ENCODE measurements at places on chromosomes 4 and X.

DNA sequence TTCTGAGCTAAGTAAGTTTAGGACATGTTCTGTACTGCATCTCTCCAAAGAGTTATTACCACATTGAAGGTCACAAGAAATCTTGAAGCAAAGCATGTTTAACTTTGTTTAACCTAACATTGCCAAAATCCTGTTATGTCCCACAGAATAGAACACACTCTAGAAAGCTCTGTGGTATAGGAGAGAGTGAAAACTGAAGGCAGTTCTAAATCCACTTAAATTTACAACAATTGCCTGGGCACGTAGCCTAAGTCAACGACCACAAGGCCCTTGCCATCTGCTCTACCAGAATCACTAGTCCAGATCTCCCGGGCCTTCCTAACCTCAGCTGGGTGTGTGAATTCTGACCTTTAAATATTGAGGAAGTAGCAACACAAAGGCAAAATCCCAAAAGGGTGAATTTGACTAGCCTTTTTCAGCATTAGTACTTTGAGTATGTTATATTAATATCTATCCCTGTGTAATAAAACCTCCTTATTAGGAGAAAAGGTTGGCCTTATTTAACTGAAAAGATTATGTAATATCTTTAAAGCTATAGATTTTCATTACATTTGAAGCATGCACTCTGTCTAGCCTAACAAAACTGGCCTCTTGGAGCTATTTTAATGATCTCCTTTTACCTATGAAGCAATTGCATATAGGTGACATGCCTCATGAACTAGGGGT is 4.5 kb upstream of the MAML3 start:
- no peak for DNase-seq

DNA sequence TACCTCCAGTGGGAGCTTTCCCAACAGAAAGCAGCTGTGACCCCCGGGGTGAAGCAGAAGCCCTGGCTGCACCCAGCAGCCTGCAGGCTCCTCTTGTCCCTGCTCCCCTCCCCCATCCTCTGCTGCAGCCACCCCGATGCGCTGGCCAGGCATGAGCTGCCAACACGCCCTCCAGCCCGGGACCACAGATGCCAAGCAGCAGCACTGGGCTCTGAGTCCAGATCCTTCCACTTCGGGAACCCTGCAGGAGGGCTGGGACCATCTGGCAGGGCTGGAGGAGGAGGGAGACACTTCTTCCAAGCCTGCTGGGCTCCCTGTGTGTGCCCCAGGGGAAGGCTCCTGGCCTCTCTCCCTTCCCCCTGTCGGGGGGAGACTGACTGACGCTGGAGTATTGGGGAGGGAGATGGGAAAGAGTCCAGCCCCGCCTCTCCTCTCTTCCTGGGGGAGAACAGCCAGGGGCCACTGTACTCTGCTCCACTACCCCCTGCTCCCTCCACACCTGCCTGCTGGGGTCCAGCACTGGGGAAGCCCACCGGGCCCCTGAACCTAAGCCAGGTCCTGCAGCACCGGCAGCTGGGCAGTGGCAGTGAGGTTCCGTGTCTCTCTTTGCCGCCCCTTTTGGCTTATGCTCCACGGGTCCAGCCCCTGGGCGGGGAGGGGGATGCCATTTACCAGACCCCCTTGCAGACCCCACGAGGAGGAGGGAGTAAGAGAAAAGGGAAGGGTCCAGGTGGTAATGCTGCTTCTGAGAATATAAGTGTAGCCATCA is 55.7 kb downstream of the PPP2R2C start:
- DNase-seq: no peak

DNA sequence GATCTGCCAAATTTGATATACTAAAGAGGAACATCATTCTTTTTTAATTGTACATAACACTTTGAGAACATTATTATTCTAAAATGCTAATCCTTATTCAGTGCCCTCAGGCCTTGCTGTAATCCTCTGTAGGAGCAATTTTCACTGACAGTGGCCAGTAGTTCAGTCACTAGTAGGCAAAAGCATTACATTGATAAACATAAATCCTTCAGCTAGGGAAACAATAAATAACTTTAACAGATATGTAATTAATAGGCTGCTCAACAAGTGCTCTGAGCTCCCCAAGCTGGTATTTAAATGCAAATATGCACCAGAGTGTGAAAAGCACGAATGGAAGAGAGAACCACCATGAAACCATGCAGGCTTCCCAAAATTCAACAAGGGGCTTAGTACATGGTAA is 77.7 kb upstream of the FAM47C start:
- no peak for DNase-seq

- DNase-seq: no peak
Measured at GRCh38 chr4:113618205-113618604, 143.3 kb downstream of the CAMK2D start.

DNA sequence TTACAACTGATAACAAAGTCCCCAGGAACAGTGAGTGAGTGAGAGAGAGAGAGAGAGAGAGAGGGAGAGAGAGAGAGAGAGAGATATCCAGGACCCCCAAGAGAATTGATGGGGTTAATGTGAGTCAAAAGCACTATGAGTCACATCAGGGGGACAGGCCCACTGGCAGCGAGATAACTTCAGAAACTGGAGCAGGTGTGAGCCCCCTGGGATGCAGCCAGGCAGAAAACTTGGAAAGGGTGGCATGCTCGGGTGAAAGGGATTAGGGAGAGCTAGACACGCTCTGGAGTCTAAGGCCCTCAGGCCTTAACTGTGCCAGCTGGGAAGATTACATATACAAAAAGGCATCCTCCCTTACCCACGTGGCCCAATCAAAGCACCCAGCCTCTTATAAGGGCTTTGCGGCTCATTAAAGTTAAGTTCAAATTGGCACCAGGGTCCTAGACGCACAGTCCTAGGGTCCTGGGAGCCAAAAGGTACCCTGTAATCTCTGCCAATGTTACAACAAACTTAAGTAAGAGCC is 841 bp downstream of the ACOT9 start:
- DNase-seq: no peak

- DNase-seq: no peak
Measured at GRCh38 chr4:61571761-61572559, 371.8 kb downstream of the ADGRL3 start.

DNA sequence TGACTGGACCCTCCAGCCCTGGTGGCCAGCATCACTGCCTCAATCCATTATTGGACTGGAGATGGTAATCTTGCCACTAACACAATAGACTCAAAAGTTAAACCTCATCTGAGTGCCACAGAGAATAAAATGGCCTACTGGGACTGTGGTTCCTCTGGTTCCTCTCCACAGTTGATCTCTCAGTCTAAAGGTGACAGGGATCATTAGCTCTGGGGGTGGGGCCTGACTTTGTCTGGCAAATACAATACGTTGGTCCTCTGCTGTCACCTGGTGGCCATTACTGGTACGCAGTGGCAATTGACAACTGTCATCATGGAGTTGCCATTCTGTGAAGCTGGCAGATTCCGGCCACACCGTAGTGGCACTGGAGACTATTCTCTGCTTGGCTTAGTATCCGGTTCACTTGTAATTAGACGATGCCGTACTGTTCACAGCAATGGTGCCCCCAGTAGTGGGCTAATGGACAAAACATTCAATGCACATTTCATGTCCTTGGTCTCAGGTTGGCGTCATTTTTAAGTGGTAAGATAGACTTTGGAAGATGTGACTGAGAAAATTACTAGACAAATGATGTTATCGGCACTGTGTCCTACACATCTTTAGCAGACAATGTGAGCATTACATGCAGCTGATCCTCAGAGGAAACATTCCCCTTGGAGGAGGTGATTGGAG is 6.7 kb downstream of the FGFBP2 start:
- peak; percentile 67 for DNase-seq

DNA sequence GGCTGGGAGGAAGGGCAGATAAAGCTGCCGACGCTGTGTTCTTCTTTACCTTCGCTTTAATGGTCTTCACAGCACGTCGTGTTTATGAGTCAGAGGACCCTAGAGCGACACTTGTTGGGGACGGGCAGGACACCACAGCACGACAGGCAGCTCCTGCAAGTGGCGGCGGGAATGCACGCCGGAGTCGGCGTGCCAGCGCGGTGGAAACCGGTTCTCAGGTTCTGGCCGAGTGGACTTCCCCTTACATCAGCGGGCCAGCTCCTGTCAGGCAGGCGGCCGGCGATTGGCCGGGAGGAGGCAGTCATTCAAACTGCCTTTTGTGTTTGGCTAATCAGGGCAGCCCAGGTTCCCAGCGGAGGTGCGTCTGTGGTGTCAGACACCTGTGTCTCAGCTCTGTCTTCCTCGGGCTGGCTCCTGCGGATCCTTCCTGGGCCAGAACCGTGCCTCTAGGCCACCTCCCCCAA is 150.9 kb downstream of the SHROOM3 start:
- DNase-seq: peak; percentile 11

- no peak for DNase-seq
Measured at GRCh38 chr4:109574931-109575804, 15.1 kb downstream of the MCUB start.

DNA sequence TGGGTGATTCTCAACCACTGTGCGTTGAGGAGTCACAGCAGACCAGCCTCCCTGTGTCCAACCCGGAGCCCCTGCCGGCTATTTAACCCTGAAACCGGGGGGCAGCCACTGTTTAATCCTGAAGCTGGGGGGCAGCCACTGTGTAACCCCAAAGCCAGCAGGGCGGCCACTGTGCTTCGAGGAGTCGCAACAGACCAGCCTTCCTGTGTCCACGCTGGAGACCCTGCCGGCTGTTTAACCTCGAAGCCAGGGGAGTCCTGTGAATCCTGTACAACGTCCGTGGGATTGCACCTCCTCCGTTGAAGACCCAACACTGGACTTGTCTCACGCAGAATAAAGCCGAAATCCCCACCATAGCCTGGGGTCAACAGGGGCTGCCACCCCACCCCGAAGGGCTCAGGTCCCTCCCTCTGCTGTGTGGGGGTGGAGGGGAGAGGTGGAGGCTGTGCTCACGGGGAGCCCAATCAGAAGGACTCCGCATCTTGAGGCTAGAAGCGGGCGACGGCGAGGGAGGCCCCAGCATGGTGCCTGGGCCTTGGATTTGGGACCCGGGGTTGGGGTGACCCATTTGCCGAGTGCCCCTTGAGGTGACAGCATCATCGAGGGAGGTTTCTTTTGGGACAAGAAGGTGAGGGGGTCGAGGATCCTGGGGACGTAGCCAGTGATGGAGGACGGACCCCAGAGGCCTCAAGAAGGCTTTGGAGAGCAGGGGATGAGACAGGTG is 94.9 kb downstream of the ADRA2C start:
- DNase-seq: no peak

DNA sequence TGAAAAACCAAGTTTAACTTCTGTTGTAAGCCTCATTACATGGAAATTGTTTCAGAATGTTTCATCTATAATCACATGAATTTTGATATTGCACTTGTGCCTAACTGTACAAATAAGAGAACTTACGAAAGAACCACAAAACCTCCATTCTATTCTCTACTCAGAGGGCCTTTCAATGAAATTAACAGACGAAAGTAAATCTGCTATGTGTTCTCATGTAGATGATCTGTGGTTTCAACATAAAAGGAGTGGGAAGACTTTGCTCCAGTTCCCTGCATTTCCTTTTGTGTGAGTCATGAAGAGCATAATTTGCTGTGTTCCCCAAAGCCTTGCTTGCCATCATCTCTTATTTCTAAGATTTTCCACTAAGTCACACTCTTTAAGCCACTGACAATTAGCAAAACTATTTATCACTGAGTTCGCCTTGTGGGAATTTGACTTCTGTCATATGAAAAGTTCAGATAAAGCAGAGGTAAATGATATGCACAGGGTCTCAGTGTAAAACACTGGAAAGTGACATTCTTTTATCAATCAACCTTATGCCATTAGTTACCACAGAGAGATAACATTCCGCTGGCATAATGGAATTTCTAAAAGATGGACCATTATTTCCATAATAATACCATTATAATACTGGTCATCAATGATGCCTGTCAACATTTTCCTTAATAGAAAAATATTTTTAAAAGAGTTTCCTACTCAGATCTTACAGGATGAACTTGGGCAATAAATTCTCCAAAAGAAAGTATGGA is 329.8 kb downstream of the NR3C2 start:
- no peak for DNase-seq

DNA sequence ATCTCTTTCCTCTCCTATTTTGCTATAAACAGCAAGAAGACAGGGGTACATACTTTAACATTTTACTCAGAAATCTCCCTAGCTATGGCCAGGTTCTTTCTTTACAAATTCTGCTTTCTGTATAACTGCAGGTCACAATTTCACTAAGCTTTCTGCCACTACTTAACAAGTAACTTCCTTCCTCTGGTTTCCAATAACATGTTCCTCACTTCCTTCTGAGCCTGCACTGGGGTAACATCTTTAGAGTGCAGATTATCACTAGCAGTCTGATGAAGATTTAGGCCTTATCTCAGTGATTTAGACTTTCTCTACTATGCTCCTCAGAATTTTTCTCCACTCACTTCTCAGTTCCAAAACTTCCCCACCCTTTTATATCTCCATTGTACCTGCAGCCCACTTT is 1930.5 kb upstream of the AGA start:
- DNase-seq: no peak

GRCh38 chrX:16700734-16701133 is 11.7 kb downstream of the CTPS2 start:
- no peak for DNase-seq

DNA sequence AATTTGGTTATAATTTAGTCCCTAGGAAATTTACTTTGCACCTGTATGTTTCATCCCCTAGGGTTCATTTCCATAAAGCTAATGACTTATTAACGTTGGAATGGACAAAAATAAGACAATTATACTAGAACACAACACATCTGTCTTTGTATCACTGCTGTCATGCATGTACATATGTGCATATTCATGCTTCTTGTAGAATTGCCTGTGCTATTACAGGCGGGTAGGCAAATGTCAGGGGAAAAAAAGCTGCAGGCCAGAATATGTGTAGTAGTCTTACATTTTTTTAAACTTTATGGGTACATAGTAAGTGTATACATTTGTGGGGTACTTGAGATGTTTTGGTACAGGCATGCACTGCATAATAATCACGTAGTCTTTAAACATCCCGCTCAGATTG is 209.6 kb downstream of the NLGN4X start:
- no peak for DNase-seq

GRCh38 chrX:153944140-153944799 is at the start of gene RENBP:
RENBP (minus strand) TSS chrX:153944643; CDS start chrX:153944610, 33 bp downstream.
- peak; percentile 47 for DNase-seq

GRCh38 chrX:122055460-122055859 is 1008.0 kb downstream of the GLUD2 start:
- no peak for DNase-seq

- no peak for DNase-seq
Measured at GRCh38 chr4:68570122-68570507, 6.0 kb downstream of the UGT2B17 start.

- no peak for DNase-seq
Measured at GRCh38 chr4:78292341-78292740, 235.2 kb downstream of the FRAS1 start.
